ENCODE measurements at places on chromosomes 1 and 21. TPM values are rescaled to one million over a fixed set of nuclear protein-coding genes. Genes with fewer than 3 reads are reported as not detected.
A peak's percentile ranks its signal among the peaks of the same experiment; 100 is the strongest.

DNA sequence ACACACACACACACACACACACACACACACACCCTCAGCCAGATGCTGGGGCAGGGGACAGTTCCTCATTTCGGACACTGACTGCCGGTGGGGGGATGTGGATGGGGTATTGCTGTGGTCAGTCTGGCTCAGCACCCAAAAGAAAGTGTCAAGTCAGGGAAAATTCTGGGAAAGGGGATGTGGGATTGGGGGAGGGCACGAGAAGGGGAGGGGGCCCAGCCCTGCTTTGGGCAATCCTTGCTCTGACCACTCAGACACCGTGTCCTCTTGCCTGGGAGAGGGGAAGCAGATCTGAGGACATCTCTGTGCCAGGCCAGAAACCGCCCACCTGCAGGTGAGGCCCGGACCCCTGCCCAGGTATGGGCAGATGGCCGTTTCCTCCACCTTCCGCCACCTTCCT, at the start of gene C1QC:
Gene C1QC (plus strand): TSS at position 253 of the 400 bp plus-strand sequence. CDS start 391 bp downstream, outside the sequence.
- no peak for DNase-seq
- H3K27ac ChIP-seq: no peak within 1 kb of the TSS
- H3K4me3 ChIP-seq: no peak within 1 kb of the TSS
- H3K27me3 ChIP-seq: no peaks in the 10 kb centered on the region
- no peaks in the 10 kb centered on the region for H3K4me1 ChIP-seq

DNA sequence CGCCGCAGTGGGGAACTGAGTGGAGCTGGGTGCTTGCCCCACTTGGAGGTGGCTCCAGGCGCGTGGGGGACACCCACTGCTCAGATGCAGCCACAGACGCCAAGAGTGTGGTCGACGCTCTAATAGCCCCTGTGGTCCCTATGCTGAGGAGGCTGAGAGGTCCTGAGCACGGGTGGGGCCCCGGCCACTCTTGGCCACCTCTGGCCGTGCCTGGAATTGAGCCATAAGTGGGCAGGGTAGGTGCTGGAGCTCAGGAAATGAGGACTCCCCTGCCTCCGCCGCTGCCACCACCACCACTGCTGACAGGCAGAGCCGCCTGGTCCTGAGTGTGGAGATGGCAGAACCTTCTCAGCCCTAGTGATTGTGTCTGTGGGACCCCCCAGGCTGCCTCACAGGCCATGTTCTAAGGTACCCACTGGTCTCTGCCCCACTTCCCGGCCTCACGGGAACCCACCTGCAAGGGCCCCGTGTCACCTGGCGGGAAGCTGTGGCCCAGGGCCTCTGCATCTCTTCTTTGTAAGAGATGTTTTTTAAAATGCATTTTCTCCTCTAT, 34.6 kb upstream of the DIP2A start:
- H3K4me3 ChIP-seq: no peak overlapping the region
- H3K4me1 ChIP-seq: no peaks in the 10 kb centered on the region
- DNase-seq: no peak
- no peaks in the 10 kb centered on the region for H3K36me3 ChIP-seq
- no peak overlapping the region for H3K27ac ChIP-seq
- no peaks in the 10 kb centered on the region for H3K27me3 ChIP-seq

Gene TRIM46
- 3.8 TPM for total RNA-seq

GRCh38 chr1:204241050-204241449, 27.3 kb upstream of the GOLT1A start:
- H3K27me3 ChIP-seq: no peaks in the 10 kb centered on the region
- no peak overlapping the region for H3K27ac ChIP-seq
- H3K36me3 ChIP-seq: no peaks in the 10 kb centered on the region
- DNase-seq: no peak
- no peaks in the 10 kb centered on the region for H3K4me1 ChIP-seq

DNA sequence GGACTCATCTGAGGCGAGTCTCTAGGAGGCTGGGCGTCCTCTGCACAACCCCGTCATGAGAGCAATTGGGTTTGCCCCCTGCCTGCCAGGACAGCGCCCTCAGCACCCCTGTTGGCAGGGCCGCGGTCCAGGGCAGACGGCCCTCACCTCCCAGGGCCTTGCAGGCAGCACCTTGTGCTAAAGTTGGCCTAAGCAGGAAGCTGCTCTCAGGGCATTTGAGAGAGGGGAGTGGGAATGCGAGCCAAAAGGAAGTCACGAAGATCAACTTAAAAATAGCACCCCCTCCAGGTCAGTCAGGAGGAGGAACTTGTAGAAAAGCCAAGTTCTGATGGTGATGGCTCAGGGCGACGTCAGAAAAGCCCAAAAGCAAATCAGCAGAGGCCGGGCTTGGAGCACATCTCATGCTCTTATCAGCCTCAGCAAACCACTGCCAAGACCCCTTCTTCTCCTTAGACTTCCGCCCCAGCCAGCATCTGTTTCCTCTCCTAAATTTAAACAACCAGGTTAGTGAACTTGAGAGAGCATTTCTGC, 12.6 kb upstream of the ADORA3 start:
- no peak overlapping the region for H3K27ac ChIP-seq
- no peak overlapping the region for H3K4me3 ChIP-seq
- H3K27me3 ChIP-seq: no peaks in the 10 kb centered on the region
- no peak for DNase-seq
- no peaks in the 10 kb centered on the region for H3K4me1 ChIP-seq

- H3K27ac ChIP-seq: peak overlapping the region; percentile 48
- H3K4me3 ChIP-seq: no peak overlapping the region
- DNase-seq: no peak
- H3K4me1 ChIP-seq: peaks cover 8% of the 10 kb centered on the region
- no peaks in the 10 kb centered on the region for H3K27me3 ChIP-seq
Measured at GRCh38 chr1:91585982-91586381, 85.3 kb downstream of the CDC7 start.

Gene CXADR
- total RNA-seq: 24.7 TPM

Gene JAM2
- 0.21 TPM for total RNA-seq

Gene CLEC20A
- not detected for total RNA-seq

DNA sequence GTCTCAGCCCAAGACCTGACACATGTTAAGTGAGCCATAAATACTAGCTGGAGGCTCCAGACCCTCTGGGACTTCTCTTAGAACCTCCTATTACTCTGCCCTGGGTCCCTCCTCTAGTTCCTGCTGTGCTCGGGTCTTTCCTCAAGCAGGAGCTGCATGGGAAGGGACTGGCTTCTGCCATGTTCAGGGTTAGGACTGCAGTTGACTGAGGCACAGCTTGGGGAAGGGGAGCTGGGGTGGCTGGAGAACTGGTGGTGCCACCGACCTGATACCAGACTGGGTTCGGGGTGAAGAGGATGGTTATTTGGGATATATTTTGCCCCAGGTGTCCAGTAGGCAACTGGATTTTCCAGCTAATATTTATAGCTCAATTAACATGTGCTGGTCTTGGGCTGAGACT, 15.7 kb downstream of the HYI start:
- no peaks in the 10 kb centered on the region for H3K36me3 ChIP-seq
- no peak overlapping the region for H3K4me3 ChIP-seq
- H3K4me1 ChIP-seq: no peaks in the 10 kb centered on the region
- no peaks in the 10 kb centered on the region for H3K27me3 ChIP-seq
- no peak for DNase-seq

Gene LEMD1
- total RNA-seq: not detected

Gene GCSAML
- total RNA-seq: not detected

- H3K4me1 ChIP-seq: no peaks in the 10 kb centered on the region
- no peak overlapping the region for H3K4me3 ChIP-seq
- no peak overlapping the region for H3K27ac ChIP-seq
- no peaks in the 10 kb centered on the region for H3K36me3 ChIP-seq
- no peaks in the 10 kb centered on the region for H3K27me3 ChIP-seq
Measured at GRCh38 chr1:110196917-110197765, 13.0 kb upstream of the KCNC4 start.

DNA sequence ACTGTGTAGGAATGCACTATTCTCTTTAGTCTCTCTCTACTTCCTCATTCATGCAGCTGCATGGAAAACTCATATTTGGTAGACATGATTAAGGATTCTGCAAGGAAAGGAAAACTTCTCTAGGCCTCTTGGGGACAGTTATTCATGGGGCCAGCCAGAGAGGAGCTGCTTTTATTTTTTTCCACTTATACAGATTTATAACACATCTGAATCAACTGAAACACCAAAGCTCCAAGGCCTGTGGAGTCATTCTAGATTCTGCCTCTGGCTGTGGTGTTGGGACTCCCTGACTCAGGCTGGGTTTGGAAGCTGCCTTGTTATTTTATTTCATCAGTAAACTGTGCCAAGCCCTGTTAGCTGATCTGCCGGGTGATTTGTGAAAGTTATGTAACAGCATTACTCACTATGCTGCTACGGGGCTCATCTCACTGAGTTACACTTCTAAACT, 83.9 kb upstream of the EDEM3 start:
- no peaks in the 10 kb centered on the region for H3K4me1 ChIP-seq
- H3K4me3 ChIP-seq: no peak overlapping the region
- H3K27me3 ChIP-seq: no peaks in the 10 kb centered on the region
- no peak overlapping the region for H3K27ac ChIP-seq
- no peak for DNase-seq

- H3K4me1 ChIP-seq: no peaks in the 10 kb centered on the region
- H3K27me3 ChIP-seq: no peaks in the 10 kb centered on the region
- no peak overlapping the region for H3K27ac ChIP-seq
- DNase-seq: no peak
- H3K4me3 ChIP-seq: no peak overlapping the region
- H3K36me3 ChIP-seq: no peaks in the 10 kb centered on the region
Measured at GRCh38 chr1:184324972-184325371, 61.9 kb upstream of the C1orf21 start.

DNA sequence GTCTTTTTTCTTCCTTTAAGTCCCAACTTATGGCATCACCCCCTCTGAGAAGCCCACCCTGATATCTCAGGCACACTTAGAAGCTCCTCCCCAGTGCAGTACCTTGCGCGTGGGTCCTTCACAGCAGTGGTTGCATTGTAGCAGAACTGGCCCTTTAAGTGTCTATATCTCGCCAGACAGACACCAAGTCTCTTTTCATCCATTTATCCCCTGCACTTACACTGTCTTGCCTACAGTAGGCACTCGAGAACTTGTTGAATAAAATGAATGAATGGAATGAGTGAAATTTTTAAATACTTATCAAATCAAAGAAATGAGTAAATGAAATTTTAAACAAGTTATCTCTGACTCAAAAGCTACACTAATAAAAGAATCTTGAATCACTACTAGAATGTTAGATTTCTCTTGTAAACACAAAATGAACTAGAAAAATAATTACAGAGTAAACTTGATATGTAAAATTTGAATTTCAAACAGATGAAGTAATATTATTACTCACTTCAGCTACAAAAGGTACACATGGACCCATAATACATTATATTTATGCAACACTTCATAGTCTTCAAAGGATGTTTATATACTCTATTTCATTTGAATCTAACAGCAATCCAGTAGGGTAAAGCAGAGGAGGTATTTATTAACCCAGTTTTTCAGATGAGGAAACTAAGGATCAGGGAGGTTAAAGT, 54.7 kb upstream of the MAN1A2 start:
- H3K27me3 ChIP-seq: no peaks in the 10 kb centered on the region
- H3K36me3 ChIP-seq: no peaks in the 10 kb centered on the region
- no peaks in the 10 kb centered on the region for H3K4me1 ChIP-seq
- H3K27ac ChIP-seq: no peak overlapping the region
- H3K4me3 ChIP-seq: no peak overlapping the region

- H3K27me3 ChIP-seq: no peaks in the 10 kb centered on the region
- H3K36me3 ChIP-seq: no peaks in the 10 kb centered on the region
- no peak overlapping the region for H3K4me3 ChIP-seq
- DNase-seq: no peak
Measured at GRCh38 chr1:10556430-10557005, 81.8 kb downstream of the PEX14 start.

DNA sequence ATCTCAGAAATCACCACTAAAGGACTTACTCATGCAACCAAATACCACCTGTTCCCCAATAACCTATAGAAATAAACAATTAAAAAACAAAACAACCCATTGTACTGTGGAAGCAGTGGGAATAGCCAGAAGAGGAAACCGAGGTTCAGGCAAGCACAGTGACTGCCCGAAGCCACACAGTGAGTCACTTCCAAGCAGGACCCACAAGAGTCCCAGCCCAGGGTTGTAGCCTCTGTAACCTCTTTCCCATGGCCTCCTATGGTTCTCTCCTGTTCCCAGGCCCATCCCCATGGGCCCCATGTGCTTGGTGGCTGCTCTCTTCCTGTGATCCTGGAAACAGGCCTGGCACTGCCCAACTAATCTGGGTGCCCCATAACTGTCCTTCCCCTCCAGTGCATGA, 29.0 kb upstream of the HTR1D start:
- DNase-seq: no peak
- no peaks in the 10 kb centered on the region for H3K27me3 ChIP-seq
- H3K36me3 ChIP-seq: no peaks in the 10 kb centered on the region
- H3K4me1 ChIP-seq: no peaks in the 10 kb centered on the region
- no peak overlapping the region for H3K4me3 ChIP-seq
- H3K27ac ChIP-seq: no peak overlapping the region

DNA sequence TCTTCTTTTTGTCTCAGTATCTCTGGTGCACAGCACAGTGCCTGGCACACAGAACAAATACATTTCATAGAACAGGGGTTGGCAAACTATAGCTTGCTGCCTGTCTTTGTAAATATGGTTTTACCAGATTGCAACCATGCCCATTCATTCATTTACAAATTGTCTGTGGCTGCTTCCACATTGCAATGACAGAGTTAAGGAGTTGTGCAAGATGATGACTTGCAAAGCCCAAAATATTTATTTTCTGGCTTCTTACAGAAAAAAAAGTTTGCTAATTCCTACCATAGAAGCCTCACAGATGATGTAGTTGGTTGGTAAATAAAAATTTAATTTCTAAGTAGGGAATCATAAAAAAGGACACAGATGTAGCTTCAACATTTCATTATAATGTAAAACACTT, 11.2 kb upstream of the HMGB4 start:
- no peaks in the 10 kb centered on the region for H3K36me3 ChIP-seq
- no peak overlapping the region for H3K27ac ChIP-seq
- no peak for DNase-seq

DNA sequence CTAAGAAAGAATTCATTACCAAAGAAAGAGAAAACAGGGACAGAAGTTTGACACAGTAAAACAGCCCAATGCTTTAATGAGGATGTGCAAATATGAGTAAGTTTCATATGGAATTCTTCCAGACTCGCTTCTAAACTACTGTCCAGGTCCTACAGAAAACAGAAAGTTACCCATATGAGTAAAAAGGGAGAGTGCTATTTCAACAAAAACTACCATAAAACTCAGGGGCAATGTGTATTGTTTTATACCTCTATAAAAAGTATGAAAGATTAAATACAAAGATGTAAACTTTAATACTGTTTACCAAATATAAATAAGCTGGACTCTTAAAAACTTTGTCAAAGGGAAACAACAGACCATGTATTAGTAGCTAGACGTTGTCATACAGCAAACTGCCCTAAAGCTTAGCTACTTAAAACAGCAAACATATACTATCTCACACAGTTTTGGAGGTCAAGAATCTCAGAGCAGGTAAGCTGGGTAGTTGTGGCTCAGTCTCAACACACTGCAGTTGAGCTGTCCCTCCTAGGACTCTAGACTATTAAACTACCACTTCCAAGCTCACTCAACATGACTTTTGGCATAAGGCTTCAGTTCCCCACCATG, 174.9 kb downstream of the COP1 start:
- no peaks in the 10 kb centered on the region for H3K27me3 ChIP-seq
- peaks cover 12% of the 10 kb centered on the region for H3K4me1 ChIP-seq
- peaks cover 1% of the 10 kb centered on the region for H3K36me3 ChIP-seq

GRCh38 chr1:2789164-2789985, 12.1 kb downstream of the TTC34 start:
- H3K27ac ChIP-seq: no peak overlapping the region
- H3K27me3 ChIP-seq: no peaks in the 10 kb centered on the region
- DNase-seq: no peak
- H3K36me3 ChIP-seq: no peaks in the 10 kb centered on the region
- H3K4me3 ChIP-seq: no peak overlapping the region
- no peaks in the 10 kb centered on the region for H3K4me1 ChIP-seq

Gene DIO1
- 0.28 TPM for total RNA-seq

- DNase-seq: no peak
- no peak overlapping the region for H3K4me3 ChIP-seq
- no peaks in the 10 kb centered on the region for H3K36me3 ChIP-seq
- H3K27ac ChIP-seq: no peak overlapping the region
- H3K27me3 ChIP-seq: no peaks in the 10 kb centered on the region
Measured at GRCh38 chr1:7644961-7645750, 125.9 kb upstream of the VAMP3 start.

Gene TNFRSF14
- 20.1 TPM for total RNA-seq
